ENCODE measurements at places on chromosomes 11 and 22.

- no peak for DNase-seq
Observed at GRCh38 chr11:12179019-12179418, 68.6 kb downstream of the MICAL2 start.

DNA sequence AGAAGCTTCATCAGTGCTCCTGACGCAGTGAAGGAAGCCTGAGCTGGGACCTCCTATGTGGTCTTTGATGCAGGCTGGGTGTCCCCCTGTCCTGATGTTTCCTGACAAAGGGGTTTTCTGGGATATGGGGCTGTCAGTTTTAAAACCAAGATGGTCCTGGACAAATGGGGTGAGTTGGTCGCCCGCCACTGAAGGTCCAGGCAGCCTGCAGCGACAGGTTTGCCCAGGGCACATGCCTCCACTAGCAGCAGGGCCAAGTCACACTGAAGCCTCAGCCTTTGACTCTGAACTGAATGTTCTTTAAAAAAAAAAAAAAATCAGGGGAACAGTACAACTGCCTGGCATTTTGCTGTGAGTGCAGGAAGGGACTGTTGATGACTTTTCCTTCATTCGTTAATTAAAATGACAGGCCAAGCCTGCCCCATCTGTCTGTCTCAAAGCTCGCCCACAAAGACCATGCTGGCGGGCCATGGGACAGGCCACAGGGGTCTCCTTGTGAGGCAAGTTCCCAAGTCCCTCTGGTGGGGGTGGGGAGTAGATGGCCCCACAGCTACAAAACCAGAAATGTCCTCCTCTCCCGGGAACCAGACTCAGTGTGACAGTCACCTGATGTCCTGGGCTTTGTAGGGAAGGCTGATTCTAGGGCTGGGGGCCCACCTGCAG lies 274.8 kb downstream of the CTTN start:
- DNase-seq: no peak

DNA sequence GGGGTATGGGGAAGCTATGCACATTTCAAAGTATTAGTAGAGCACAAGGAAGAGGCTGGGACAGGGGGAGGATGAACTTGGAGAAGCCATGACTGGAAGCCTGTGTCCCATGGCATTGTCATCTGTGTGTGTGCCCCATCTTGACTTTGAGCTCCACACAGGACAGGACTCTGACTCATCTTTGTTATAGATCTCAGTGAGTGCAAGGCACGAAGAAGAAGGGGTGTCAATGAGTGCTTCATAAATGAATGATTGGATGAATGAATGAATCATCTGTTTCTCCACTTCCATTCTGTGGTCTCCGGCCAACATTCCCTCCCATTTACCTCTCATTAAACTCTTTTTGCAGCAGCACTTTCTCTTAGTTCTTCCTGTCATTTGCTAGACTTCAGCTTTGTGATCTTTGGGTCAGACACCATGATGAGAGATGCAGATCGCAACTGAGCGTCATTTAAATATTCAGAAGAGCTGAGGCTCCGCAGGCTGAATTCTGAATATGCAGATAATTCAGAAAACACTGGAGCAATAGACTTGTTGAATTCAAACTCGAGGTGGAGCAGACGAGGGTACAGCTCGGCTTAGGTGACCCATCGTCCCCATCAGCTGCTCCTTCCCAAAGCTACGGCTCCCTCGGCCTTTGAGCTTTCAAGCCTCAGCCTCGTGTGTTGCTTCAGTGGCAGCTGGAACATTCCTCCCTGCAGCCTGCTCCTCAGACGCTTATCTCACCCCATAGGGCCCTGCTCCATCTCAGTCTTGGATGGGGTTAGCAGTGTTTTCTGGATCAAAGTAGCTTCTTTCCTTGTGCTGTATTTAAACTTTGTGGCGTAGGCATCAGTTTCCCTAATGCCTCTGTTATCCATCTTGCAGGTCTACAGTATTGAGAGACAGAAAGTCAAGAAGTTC lies 30.8 kb downstream of the APOL3 start:
- DNase-seq: no peak

DNA sequence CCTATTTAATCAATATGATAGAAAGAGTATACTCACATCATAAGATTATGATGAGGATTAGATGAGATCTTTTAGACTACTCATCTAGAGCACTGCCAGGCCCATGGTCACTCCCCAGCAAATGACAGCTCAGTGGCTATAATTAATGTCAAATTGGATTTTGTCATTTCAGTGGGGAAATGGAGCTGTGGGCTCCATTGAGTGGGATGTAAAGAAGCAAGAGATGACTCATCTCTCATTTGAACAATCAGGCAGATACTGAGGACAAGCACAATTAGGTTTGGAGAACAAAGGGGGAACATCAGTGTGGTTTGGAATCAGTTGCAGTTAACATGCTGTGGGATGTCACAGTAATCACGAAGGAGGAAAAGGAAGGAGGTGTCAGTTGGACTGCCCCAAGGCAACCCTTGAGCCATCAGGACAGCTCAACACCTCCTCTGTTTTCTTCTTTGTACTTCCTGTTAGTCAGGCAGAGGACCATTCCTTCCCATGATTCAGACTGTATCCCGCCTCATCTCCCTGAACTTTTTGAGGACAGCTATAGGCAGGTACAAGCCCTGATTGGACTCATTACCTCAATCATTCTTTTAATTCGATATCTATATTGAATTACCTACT lies 473.7 kb upstream of the ISX start:
- no peak for DNase-seq

- DNase-seq: no peak
Observed at GRCh38 chr11:5509803-5510202, at the start of gene UBQLN3. TSS of gene UBQLN3 (minus strand) at chr11:5509957. CDS start at chr11:5509558, 399 bp downstream.

DNA sequence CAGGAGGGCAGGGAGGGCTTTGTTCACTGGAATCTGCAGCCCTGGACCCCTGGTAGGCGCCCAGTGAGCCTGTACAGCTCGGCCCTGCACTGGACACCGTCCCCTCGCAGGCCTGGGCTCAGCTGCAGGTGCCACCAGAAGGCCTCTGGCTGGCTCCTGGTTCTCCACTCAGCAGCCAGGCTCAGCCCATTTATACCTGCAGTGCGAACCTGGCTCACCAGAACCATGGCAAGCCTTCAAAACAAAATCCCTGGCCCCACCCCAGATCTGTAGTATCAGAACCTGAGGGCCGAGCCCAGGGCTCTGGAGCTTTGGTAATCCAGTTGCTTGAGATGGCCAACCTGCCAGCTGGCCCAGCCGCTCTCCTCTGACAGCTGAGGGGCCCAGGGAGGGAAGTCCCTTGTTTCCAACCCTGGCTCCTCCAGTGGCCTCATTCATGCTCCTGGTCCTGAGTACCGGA lies 870 bp upstream of the FREY1 start:
- no peak for DNase-seq

GRCh38 chr11:122287401-122287800 lies 171.4 kb upstream of the BLID start:
- DNase-seq: peak; percentile 34

DNA sequence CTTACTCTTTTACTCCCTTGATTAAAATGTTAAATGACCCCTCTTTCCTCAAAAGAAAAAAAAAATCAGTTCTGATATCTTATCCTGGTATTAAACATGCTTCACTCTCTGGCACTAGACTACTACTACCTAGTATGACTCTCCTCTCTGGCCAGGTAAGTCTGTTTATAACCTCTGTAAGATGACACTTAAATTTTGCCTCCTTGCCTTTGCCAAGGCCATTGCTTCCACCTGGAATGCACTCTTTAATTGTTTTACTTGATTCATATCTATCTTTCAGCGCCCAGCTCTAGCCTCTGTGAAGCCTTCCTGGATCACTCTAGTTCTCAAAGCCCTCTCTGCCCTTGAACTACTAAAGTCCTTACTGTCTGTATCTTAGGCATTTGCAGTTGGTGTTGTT lies 170.4 kb downstream of the ETS1 start:
- no peak for DNase-seq

DNA sequence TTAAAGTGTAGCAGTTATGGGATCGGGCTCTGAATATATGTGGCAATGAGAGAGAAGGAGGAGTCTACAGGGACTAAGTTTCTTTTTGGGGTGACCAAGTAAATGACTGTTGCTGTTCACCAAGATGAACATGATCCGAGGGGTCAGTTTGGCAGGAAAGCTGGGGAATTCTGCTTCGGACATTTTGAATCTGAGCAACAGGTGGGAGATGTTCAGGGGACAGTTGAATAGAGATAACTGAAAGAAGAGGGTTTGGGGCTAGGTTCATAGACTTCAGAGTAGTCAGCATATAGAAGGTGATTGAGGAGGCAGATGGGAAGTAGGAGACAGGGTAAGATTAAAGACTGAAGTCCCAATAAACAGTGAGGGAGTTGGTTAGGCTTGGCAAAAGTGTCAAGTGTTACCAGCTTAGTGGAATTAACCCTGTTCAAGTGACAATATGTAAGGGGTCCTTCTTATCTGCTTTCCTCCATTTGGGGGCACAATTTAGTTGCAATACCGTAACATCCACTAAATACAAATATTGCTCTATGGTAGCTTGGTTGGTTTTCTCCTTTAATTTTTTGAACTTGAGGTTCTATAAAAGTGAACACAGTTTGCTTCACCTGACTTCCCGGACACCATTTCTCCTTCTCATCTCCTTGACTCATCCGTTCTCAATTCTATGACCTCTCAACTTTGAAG lies 2.9 kb upstream of the ENTHD1 start:
- DNase-seq: no peak

GRCh38 chr11:119366690-119367620 lies 14.5 kb downstream of the USP2 start:
- DNase-seq: no peak

DNA sequence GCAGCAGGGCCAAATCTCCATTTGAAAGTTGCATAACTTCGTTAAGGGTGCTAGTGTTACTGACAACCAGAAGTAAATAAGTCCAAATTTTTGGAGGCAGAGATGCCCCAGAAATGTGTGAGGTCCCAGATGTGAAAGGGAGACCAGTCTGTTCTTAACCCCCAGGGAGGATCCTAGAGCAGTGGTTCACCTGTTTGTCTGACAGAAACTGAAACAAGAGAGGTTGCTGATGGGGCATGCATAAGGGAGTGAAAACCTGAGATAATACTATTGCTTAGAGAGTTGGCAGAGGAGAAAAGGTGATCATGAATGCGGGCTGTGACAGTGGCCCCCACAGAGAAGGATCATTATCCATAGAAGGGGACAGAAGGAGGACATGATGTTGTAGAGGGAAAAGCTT lies 3.8 kb downstream of the CBLIF start:
- no peak for DNase-seq

DNA sequence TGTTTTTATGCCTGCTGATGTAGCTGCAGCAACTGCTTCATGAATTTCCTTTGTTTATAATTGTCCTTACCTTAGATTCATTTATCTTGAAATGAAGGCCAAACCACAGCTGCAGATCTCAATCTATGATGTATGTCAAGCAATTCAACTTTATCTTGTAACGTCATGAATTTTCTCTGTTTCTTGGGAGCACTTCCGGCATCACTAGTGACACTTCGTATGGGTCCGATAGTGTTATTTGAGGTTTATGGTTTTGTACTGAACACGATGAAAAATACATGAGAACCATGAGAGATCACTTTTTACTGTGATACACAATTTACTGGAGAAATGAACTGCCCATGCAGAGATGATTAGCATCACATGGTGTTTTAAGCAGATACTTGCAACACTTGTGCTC lies 98.5 kb downstream of the CSTPP1 start:
- no peak for DNase-seq

DNA sequence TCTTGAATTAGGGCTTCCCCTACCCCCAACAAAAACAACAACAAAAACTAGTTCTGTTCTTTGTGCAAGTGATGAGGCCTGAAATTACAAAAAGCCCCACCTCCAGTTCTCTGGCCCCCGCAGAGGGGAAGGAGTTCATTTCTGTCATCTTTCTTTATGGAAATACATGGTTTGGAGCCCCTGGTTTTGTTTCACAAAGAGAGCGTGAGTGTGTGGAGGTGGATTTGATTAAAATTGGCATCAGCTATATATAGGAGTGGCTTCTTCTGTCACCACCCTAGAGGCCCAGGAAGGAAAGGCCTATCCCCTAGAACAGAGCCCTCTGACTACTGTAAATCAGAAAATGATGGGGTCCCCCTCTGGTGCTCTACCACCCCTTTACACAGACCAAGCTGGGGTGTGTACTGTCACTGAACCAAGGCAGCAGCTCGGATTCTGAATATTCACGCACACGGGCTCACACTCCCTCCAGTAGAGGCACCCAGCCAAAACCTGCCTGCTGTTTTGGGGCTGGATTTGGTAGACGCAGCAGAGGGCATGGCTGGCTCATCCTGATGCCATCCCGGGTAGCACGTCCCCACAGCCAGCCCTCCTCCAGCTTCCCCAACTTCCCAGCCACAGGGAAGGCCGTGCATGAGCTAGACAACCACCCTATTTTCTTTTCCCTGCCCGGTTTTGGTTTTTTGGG lies 19.4 kb downstream of the RCOR2 start:
- DNase-seq: no peak

- no peak for DNase-seq
Observed at GRCh38 chr22:37148742-37149665, 712 bp downstream of the IL2RB start.

GRCh38 chr11:39810358-39810757 lies 1649.1 kb downstream of the LRRC4C start:
- peak; percentile 30 for DNase-seq

- DNase-seq: no peak
Observed at GRCh38 chr11:17506314-17506713, 29.7 kb upstream of the ABCC8 start.

DNA sequence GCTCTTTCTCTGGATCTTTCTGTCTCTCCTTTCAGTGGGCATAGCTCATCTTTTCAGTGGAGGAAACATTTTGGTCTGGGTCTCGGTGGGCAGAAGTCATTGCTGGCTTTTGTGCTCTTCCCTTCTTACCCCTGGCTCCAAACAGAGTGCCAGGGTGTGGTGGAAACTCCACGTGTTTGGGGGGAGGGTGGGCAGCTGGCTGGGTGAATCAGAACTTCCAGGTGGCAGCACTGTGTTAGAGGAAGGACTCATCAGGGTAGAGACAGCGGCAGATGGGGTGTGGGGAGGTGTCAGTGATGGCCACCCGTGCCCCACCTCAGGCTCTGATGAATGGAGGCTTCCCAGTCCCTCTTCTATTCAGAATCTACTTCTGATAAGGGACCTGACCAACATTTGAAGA lies 114.0 kb downstream of the GRIK4 start:
- DNase-seq: no peak

DNA sequence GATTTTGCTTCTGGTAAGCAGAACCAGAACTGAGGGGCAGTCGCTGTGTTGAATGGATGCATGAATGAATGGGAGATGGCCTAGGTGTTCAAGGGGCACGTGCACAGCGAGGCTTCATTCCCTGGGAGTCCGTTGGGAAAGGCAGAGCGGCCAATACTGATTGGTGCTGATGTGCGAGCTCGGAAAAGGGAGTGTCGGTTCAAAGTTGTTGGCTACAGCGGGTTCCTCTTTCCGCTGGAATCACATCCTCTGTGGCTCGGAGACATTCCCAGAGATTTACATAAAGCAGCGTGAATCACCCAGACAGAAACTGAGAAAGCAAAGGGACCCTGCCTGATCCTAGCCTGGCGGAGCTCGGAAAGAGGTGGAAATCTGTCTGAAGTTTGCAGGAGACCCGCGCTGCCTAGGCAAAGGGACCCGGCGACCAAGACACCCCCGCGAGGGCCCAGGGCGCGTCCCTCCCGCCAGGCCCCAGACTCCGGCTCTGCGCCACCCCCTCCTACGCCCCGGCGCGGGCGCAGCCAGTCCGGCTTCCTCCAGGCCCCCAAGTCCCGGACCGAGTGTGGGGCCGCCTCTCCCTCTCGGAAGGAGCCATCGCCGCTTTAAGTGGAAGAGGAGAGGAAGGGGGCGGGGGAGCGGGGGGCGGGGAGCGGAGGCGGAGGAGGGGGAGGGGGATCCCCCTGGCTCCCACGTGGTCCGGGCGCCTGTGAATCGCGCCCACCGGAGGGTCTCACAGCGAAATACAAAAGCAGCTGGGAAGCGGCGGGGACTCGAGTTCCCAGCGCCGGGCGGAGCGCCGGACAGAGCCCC lies at the start of gene FJX1:
Gene FJX1, plus strand, starts transcription at position 774 of the 810 bp plus-strand sequence. CDS start 177 bp downstream, outside the sequence.
- peak; percentile 84 for DNase-seq
